Psoas muscle (tissue), 8 donors: ENCODE measurements at places on chromosomes 3 and 15.

DNA sequence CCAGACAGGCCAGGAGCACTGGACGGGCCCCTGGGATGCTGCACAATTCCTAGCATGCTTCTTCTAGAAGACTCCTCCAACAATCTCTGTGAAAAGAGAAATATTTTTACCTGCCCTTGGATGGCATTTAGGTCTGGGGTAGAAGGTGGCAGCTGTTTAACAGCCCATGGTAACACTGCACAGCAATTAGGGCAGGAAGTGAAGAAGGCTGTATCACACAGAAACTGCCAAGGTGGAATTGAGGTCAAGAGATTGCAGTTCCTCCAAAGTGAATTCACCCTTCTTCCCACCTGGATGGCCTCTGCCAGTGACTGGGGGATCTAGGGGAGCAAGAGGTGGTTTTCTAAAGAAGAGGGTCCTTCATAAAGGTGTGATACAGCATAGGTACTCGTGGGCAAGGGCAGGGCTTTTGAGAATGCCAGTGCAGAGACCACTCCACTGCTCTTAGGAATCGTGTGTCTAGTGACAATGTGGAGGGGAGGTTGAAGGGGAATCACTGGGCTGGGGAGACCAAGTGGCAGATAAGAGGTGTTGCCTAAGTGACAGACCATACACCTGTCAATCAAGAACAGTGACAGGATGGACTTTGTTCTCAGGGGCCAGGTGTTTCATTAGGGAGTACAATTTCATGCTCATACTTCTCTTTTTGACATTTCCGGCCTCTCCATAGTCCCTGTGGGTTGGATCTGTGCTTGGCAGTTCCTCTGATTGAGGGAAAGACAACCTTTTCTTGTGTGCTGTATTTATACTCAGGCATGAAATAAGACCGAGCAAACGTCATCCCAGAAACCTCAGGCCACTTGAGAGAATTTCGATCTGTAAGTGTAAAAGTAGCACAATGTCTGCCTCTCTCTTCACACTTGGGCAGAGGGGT, 83.5 kb upstream of the BCL6 start:
- no peak for DNase-seq

GRCh38 chr3:108311797-108312196, 15.4 kb downstream of the HHLA2 start:
- DNase-seq, result no peak

GRCh38 chr3:144663456-144664436, 692.1 kb downstream of the DIPK2A start:
- DNase-seq, result no peak

DNA sequence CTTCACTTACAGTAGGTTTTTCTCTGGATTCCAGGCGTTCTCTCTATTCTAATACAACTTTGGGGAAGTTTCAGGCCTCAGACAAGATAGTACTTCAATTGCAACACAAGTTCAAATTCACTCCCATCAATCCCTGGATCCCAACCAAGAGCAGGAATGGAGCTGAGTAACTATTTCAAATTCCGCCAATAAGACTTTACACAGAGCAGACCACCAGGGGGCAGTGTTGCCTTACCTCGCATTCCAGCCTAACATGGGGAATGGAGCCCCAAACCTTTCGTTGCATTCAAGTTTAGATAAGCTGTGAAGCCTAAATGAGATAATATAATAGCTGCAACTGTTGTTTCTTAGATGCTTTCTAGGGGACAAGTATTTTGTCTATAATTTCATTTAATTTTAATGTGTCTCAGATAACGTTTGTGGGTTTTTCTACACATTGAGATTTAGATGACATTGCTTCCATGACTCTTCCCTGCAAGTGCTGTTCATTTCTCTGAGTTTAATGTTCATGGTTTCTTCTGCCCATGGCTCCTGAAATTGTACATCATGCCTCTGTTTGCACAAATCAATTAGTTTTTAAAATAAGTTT, 186.7 kb downstream of the NSUN3 start:
- peak; percentile 61 for DNase-seq

DNA sequence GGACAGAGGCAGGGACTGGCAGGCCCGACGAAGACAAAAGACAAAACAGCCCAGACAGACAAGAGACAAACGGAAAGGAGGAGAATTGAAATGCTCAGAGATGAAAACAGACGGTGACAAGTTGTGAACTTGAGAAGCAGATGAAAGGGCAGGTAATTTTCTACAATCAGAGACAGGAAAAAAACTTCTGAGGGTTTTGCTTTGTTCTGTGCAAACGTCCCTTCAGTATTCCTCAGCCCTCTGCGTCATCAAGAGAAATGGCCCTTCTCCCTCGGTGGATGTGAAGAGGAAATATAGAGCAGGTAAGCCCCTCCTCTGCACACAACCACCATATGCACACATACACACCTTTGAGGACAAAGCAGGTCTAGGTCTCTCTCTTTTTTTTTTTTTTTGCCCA, 206.6 kb downstream of the UACA start:
- DNase-seq, result no peak

DNA sequence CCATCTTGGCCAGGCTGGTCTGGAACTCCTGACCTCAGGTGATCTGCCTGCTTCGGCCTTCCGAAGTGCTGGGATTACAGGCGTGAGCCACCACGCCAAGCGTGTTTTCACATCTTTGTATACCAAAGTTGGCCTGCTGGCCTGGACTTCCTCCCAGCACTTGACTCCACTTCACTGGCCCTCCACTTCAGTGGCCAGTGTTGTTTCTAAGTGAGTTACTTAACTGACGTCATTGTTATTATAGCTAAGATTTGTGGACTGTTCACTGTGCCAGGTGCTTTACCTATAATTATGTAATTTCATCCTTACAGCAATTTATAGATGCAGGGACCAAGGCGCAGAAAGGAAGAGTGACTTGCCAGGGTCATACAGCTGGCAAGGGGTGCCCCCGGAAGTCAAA, 52.0 kb downstream of the HRH1 start:
- no peak for DNase-seq

DNA sequence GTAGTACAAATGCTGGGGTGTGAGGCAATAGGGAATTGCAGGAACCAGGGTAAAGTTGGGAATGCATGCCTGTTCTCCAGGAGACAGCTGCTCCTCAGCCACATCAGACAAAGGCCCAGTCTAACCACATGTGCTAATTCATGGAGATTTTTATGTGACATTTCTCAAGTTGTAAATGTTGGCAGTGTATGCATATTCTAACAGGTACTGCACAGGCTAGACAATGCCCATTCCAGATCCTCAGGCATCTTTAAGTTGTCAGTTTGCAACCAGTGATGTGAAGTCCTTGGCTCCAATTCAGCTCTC, 84.9 kb downstream of the EEFSEC start:
- DNase-seq, result no peak

- DNase-seq, result no peak
These were observed 1040.7 kb upstream of the CFAP20DC start for GRCh38 chr3:60090548-60090947.

- no peak for DNase-seq
These were observed 168.0 kb upstream of the CTDSPL start for GRCh38 chr3:37693511-37694283.

DNA sequence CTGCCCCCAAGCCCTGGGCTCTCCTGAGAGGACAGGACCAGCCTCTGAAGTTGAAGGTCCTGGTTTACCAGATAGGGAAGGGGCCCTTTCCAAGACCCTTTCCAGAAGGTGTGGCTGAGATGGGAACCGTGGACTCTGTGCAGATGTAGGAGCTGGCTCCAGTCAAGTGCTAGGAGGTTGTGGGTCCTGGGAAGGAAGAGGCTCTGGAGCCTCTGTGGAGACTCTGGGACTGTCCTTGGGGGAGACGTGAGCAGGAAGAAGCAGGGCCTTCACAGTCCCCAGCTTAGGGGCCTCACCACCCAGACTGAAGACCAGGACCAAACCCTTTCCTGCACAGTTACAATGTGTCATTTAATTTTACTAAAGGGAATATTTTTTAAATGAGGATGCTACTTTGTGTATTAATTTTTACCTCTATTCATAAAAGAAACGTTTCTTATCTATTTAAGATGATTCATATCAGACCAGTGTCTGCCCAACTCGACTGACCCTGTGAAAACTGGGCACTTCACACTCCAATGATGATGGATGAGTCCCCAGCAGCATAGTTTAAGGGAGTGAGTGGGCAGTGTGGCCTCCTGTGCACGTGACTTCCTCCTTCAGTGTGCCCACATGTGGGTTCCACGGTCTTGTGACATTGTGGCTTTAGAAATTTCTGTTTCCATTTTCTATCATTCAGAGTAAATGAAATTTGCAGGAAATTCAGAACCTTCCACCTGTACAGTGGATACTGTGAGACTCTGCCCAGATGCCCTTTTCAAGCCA, 10.9 kb downstream of the CCR5AS start:
- DNase-seq, result no peak

- DNase-seq, result peak; percentile 40
These were observed 25.3 kb downstream of the CHDH start for GRCh38 chr3:53820756-53821580.

DNA sequence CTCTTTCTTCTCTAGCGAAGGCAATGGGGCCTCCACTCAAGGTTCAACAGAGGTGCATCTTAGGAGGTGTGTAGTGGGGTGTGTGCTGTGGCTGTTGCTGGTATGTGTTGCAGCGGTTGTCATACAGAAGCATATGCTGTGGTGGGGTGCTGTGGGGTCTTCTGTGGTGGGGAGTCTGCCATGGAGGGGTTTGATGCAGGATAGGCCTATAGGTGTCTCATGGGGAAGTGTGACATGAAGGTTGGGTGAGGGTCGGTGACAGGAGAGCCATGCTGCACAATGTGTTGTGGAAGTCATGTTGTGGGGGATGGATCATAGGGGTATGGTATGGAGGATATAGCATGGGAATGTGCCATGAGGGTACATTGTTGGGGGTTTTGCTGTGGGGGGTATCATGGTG, 20.3 kb downstream of the NMNAT3 start:
- DNase-seq, result no peak

DNA sequence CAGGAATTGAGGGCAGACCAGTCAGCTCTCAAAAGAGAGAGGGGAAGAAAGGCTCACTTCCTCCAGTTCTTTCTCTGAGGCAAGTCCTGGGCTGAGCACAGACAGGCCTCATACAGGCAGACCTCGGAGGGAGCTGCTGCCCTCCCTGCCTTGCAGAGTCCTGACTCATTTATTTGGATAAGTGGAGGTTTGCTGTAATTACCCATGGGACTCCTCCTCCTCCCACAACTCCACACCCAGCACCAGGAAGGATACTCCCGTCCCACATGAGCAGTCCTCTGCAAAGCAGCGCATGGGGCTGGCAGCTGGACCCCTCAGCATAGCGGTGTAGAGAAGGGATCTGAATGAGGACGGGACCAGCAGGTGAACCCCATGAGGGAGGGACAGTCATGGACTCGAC, 13.4 kb upstream of the SCN10A start:
- DNase-seq, result peak; percentile 23

GRCh38 chr3:194281766-194282165, 69.4 kb downstream of the CPN2 start:
- peak; percentile 0 for DNase-seq
